Purkinje cell (primary cell): ENCODE measurements at places on chromosomes 12 and 14. TPM values are rescaled to one million over a fixed set of nuclear protein-coding genes. Genes with fewer than 3 reads are reported as not detected.

BBS10 gene
- 15.0 and 20.2 TPM in 2 replicates for polyA plus RNA-seq

ABCD2 gene
- 7.8 and 8.1 TPM in 2 replicates for polyA plus RNA-seq

INHBC gene
- not detected in 2 replicates for polyA plus RNA-seq

CCNK gene
- polyA plus RNA-seq, result 14.7 and 22.2 TPM in 2 replicates

MGP gene
- polyA plus RNA-seq, result 0.43 and 7.6 TPM in 2 replicates

TAS2R19 gene
- polyA plus RNA-seq, result 0.81 and 2.3 TPM in 2 replicates

GCH1 gene
- polyA plus RNA-seq, result 1.9 TPM in 1 of 2 replicates, not detected in the other

KRT82 gene
- polyA plus RNA-seq, result not detected in 2 replicates

TMEM52B gene
- not detected in 2 replicates for polyA plus RNA-seq

DCN gene
- polyA plus RNA-seq, result 5.3 and 12.2 TPM in 2 replicates

PELI2 gene
- polyA plus RNA-seq, result 1.7 and 4.9 TPM in 2 replicates

TPPP2 gene
- not detected in 2 replicates for polyA plus RNA-seq

AMN gene
- polyA plus RNA-seq, result not detected in 2 replicates

DNAH10 gene
- 1.8 TPM in 2 replicates for polyA plus RNA-seq

OAS2 gene
- polyA plus RNA-seq, result 0.34 TPM in 1 of 2 replicates, not detected in the other

ADAMTS20 gene
- polyA plus RNA-seq, result not detected in 2 replicates

TROAP gene
- polyA plus RNA-seq, result not detected in 2 replicates

SRRM4 gene
- 3.3 and 4.1 TPM in 2 replicates for polyA plus RNA-seq

SMCO2 gene
- polyA plus RNA-seq, result not detected in 2 replicates

SLC39A5 gene
- not detected in 2 replicates for polyA plus RNA-seq

POLE2 gene
- polyA plus RNA-seq, result 1.7 and 2.9 TPM in 2 replicates

INSM2 gene
- 3.4 and 5.3 TPM in 2 replicates for polyA plus RNA-seq

SCYL2 gene
- 19.1 and 27.0 TPM in 2 replicates for polyA plus RNA-seq

VPS37B gene
- 0.97 and 1.0 TPM in 2 replicates for polyA plus RNA-seq

ST8SIA1 gene
- polyA plus RNA-seq, result 25.2 and 57.8 TPM in 2 replicates
